Dermis blood vessel endothelial cell (primary cell): ENCODE measurements at places on chromosomes 12 and 14. TPM values are rescaled to one million over a fixed set of nuclear protein-coding genes. Genes with fewer than 3 reads are reported as not detected.

Gene ANKRD33
- 0.19 TPM in 1 of 2 replicates, not detected in the other for total RNA-seq

Gene BATF
- total RNA-seq = 2.0 and 3.2 TPM in 2 replicates

Gene SYNDIG1L
- total RNA-seq = not detected in 2 replicates

Gene YY1
- total RNA-seq = 55.1 and 63.1 TPM in 2 replicates

Gene KLRD1
- total RNA-seq = 0.19 and 0.34 TPM in 2 replicates

GRCh38 chr14:99809360-99809759, 16.1 kb downstream of the EML1 start:
- no peak for DNase-seq
